ENCODE measurements at places on chromosomes 5 and 9. TPM values are rescaled to one million over a fixed set of nuclear protein-coding genes. Genes with fewer than 3 reads are reported as not detected.

DNA sequence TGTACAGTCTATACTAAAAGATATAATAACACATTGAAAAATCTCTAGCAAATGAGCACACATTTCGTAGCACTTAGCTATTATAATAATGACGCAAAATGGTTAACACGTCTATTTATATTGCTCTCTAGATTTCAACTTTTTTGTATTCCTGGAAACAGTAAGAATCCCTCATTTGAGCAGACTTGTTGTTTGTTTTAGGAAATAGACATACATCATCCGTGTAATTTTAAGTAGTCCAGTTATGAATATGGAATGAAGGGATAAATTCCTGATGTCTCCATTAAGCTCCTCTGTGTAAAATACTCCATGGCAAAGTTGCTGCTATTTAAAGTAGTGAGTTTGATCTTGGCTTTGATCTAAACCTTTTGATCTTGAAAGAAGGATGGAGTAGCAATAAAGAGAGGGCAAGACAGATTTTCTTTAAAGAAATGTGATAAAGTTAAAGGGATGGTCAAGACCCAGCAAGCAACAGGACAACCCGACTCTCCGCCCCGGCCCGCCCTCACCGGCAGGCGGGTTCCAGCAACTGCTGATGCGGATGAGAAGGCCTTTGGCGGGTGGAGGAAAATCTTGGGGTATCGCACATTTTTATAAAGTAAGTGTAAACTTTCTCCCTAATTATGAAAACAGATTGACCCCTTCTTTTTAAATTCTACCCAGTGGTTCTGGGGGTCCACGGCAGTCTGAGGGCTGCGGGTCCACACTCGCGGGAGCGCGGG, 277.4 kb downstream of the AOPEP start:
- DNase-seq: no peak

SUSD3 gene
- 6.4 TPM for total RNA-seq

SLC4A9 gene
- total RNA-seq: 0.56 TPM

C5orf15 gene
- total RNA-seq: 33.1 TPM

DNA sequence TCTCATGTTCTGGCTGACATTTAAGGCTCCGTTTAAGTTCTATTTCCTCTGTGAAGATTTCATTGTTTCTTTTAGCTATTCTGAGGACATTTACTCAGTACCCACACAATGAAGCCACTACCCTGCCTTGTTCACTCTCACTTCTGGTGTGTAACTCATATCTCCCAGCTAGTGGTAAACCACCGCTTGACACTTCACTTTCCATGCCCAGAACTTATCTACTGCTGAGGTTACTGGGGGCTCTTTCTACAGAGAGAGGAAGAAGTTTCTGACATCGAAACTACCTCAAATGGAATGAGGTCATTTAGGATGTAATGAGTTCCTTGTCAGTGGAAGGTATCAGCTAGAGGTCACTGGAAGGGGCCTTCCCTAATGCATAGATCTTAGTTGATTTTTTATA, 501.5 kb downstream of the DMAC1 start:
- no peak for DNase-seq

GRCh38 chr5:158701007-158701391, 398.7 kb downstream of the EBF1 start:
- no peak for DNase-seq

DNA sequence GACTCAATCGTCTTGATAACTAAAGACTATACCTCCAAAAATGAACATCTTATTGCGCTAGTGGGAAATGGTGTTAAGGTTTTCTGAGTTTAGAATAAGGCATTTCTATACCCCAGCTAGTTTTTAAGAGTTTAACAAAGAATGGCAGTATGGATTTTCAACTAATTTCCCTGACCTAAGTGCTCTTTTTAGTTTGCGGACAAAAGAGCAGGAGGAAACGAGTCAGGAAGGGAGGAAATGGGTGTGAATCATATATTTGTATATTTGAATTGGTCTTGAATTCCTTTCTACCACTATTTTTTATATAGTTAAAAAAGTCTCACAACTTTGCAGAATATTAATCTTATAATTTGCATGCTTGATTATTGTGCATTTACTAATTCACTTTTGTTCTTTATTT, 516.3 kb upstream of the ZNF608 start:
- DNase-seq: no peak

DNA sequence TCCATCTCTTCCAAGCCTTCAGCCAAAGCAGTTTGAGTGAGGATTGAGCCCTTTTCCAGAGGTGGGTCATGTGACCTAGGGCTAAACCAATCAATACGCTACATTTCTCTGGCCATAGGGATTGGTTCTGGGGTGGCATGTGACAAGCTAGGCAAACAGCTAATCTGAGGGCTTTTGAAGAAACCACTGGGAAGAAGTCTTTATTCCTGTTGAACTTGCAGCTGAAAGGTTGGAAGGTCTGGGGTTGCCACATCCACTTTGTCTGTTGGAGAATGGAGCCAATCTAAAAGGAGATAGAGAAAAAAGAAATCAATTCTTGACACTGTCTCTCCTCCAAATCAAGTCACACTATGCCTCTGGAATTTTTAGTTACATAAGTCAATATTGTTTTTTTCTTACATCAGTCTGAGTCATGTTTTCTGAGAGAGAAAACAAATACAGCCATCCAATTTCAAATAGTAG, 637.8 kb upstream of the WWC1 start:
- DNase-seq: no peak

GRCh38 chr5:19301271-19301670, 686.7 kb downstream of the CDH18 start:
- no peak for DNase-seq

GRCh38 chr9:17963498-17963897, 384.6 kb downstream of the SH3GL2 start:
- no peak for DNase-seq

OLFM1 gene
- total RNA-seq: 9.6 TPM

DNA sequence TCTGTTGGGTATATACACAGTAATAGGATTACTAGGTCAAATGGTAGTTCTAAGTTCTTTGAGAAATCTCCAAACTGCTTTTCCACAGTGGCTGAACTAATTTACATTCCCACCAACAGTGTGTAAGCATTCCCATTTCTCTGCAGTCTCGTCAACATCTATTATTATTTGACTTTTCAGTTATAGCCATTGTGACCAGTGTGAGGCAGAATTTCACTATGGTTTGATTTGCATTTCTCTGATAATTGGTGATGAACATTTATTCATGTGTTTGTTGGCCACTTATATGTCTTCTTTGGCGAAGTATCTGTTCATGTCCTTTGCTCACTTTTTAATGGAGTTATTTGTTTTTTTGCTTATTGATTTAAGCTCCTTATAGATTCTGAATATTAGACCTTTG, 596.2 kb upstream of the DAB2 start:
- no peak for DNase-seq

MOB3B gene
- 8.2 TPM for total RNA-seq

SPATA31A3 gene
- not detected for total RNA-seq

DNA sequence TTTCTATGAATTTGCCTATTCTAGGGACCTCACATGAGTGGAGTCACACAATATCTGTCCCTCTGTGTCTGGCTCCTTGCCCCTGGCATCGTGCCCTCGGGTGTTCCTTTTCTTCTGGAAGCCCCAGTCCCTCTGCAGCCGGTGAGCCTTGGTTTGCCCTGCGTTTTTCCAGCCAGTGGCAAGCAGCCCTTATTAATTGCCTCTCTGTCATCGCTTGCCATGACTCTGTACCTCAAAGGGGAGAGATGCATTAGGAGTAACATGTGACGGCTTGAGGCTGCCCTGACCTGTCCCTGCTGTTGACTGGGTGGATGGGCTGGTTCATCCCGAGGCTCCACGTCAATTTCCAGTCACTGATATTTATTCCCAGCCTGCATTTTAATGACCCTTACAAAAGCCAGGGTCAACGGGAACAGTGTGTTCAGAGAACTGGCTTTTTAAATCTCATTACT, 87.3 kb downstream of the CFAP90 start:
- DNase-seq: no peak

ALDH1A1 gene
- total RNA-seq: 19.2 TPM

ARID3C gene
- 0.34 TPM for total RNA-seq

- no peak for DNase-seq
These were observed 546.1 kb downstream of the ZNF608 start for GRCh38 chr5:124200381-124200780.

DNA sequence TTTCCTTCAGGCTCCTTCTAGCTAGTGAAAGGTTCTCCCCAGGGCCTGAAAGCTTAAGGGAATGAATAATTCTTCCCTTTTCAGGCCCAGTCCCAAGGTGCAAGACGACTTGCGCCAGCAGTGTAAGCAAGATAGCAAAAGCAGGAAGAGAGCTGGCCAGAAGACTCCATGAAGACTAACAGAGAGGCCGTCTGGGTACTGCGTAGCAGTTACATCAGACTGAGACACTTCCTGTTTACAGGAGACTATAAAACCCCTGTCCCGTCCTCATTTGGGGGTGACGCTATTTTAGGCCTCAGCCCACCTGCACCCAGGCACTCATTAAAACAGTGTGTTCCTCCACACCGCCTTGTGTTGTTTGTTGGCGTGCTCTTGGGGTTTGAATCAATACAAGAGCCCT, 90.7 kb upstream of the MOCS2 start:
- no peak for DNase-seq

DNA sequence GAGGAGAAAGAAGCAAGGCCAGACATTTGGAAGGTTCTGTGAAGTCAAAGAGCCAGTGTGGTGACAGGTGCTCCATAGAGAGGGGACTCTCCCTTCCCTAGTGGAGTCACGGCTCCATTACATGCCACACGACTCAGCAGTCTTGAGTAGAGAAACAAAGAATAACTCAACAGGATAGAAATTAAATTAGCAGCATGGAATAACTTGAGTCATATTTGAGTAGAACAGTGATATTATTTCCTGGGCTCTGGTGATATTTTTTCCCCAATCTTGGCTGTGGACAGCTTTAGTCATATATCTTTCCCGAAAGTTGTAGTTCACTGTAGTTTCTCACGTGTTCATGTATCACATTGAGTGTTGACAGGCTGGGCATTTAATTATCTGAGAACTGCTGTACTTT, 149.7 kb upstream of the EFNA5 start:
- no peak for DNase-seq

DNA sequence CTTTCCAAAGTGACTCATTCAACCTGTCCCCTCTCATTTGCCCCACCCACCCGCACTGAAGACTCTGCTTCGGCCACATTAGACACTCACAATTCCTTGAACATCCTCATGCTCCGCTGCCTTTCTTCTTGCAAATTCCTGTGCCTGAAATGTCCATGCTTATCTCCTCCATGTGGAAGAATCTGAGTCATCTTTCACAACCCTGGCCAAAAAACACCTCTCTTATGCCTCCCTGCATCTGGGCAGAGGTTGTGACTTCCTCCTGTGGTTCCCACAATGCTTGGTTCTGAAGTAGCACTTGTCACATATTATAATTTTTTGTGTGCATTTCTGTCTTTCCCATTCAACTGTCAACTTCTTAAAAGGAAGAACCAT, 238.6 kb downstream of the ENC1 start:
- no peak for DNase-seq

- no peak for DNase-seq
These were observed 124.8 kb upstream of the IRX4 start for GRCh38 chr5:2007496-2007877.

OR1L4 gene
- not detected for total RNA-seq

Measured in suprapubic skin (tissue), 4 donors.